Activated T-cell treated with anti-CD3 and anti-CD28 coated beads for 1 hour (primary cell): ENCODE measurements at places on chromosomes 12 and 14.

- DNase-seq, result no peak
Observed at GRCh38 chr12:92485351-92486348, 217.1 kb upstream of the PLEKHG7 start.

GRCh38 chr12:42982828-42983227 is 393.3 kb upstream of the PRICKLE1 start:
- no peak for DNase-seq

DNA sequence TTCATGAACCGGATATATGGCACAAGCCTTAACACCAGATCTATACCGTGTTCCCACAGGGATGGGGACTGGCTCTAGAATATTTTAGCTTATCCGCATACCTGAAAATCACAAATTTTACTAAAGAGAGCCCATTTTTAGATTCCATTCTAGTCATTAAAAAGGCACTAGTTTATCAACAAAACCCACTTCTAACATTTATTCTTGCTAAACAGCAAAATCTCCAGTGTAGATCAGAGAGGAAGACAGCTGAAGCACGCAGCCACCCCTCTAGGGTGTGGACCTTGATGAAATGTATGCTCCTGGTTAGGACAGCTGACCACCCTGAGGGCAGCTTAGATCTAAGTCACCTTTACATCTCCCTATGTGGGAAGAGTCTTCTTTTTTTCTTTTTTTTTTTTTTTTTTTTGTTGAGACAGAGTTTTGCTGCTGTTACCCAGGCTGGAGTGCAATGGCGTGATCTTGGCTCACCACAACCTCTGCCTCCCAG is 62.4 kb downstream of the EID3 start:
- DNase-seq, result no peak

DNA sequence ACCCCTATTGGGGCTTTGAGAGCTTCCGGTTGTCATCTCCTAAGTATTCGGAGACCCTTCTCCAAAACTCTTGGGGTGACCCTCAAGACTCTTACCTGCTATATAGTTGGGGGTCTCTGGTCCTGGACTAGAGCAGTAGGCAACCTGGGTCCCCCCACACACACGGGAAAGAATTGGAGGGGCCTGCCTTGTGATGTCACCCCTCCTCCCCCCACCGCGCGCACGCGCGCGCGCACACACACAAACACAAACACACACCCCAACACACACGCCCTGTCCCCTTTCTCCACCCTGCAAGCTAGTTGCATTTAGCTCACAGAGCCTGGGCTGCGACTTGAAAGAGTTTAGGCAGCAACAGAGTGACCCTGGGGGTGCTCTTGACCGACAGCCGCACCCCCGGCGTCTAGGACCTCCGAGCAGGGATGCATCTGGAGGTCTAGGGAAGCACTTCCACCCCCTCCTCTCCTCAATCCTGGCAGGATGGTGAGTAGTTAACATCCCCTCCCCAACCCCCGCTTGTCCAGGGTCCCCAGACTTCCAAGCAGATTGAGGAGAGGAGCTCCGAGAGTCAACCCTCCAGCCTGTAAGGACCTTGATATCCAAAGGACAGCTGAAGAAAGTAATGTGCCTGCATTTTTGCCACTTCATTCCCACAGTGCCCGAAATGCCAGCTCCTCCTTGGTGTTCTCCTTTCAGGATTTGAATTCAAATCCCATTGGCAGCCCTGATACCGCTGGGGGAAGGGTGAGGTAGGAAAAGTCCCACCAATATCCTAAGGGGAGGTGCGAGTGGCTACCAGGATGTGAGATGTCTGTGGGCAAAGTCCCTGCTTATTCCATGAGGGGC is 1.4 kb upstream of the DNAJC14 start:
- DNase-seq, result peak; percentile 44

- DNase-seq, result no peak
Observed at GRCh38 chr12:78726854-78727253, 137.7 kb upstream of the SYT1 start.

DNA sequence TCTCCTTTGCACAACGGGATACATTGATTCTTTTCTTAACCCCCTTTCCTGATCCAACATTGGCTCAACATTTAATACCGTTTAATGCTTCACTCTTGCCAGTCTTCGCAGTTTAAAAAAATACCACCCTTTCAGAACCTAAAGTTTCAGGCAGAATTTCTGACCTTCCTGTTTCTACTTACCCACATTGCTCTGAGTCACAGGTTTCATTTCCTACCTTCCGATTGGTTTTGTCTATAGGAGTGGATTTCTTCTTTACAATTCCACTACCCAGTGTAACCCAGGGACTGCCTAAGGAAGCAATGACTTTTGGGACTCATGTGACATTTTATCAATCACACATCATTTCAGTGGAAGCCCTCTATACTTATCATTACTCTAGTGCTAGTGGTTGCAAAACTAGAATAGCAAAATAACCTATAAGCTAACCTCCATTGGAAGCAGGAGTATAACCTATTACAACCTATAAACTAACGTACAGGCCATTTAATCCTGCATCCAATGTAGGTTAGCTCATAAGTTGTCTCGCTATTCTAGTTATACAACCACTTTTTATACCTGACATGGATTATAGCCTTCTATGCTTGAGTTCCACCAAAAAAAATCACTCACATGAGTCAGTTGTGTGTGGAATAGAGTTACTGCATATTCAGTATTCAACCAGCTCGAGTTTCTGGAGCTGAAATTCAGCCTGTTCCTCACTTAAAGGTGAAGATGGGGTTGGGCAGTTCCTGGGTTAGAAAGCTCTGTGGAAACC is 64.9 kb upstream of the KITLG start:
- no peak for DNase-seq

- DNase-seq, result no peak
Observed at GRCh38 chr12:48441069-48441468, 31.3 kb upstream of the ANP32D start.

DNA sequence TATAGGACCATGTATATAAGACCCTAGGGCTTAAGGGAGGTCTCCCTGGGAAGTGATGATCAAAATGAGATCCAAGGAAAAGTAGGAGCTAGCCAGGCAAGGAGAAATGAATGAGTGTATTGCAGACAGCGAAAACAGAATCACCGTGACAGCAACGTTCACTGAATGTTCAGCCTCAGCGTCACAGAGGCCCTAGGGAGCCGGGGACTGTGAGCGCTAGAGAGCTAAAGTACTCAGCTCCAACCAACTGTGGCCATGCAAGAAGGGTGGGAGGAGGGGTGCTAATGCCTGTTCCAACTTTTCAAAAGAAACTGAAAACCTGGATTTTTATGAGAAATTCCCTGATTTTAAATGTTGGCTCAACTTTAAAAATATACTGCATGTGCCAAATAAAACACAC is 105.5 kb upstream of the CCND2 start:
- DNase-seq, result no peak

DNA sequence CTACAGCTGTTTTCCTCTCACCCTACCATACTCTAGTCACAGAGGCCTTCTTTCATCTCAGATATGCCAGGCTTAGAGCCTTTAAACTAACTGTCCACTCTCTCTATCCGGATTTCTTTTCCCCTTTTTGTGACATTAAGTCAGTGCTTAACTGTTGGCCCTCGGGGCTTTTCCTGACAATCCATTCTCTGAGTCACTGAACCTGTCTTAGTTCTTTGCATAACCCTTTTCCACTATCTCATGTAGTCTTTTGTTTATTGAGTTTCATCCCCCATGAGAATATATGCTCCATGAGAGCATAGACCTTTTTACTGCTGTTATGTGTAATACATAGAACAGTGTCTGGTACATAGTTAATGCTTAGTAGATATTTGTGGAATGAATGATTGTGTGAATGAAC is 68.7 kb downstream of the PLEKHA5 start:
- DNase-seq, result no peak

DNA sequence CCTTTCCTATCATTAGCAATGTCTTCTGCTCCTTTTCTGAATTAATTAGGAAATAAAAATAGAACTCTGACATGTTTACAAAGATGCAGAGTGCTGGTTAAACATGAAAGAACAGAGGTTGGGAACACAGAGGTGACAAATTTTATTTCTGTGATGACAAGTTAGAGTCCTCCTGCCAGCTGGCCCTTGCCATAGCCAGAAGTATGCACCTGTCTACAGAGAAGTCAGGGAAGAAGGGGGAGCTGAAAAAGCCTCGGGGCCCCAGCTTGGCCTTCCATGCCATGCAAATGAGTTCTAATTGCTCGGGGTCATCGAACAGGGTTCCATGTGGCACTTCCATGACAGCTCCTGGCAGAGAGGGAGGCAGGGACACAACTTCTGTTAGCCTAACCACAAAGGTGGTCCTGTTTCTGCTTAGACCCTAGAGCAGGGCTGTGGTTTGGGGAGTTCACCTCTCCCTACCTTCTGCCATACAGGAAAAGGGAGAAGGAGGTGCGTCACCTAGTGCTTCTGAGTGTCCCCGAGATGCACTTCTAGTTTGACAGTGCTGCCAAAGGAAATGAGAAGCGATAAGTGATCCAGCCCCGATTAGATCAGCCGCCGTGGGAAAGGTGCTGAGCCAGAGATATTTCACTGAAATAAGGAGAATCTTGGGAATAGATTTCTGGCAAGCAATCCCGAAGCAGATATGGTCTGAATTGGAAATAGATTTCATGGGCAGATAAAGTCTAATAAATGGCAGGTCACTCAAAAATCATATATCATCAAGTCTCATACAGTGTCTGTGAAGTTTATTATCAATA is 155.8 kb upstream of the FOXN3 start:
- no peak for DNase-seq

GRCh38 chr12:49662998-49663843 is 39.9 kb downstream of the PRPF40B start:
- peak; percentile 56 for DNase-seq

- no peak for DNase-seq
Observed at GRCh38 chr12:88325076-88325815, 183.1 kb downstream of the TMTC3 start.

- DNase-seq, result no peak
Observed at GRCh38 chr12:8917751-8918150, 3.4 kb downstream of the PHC1 start.

DNA sequence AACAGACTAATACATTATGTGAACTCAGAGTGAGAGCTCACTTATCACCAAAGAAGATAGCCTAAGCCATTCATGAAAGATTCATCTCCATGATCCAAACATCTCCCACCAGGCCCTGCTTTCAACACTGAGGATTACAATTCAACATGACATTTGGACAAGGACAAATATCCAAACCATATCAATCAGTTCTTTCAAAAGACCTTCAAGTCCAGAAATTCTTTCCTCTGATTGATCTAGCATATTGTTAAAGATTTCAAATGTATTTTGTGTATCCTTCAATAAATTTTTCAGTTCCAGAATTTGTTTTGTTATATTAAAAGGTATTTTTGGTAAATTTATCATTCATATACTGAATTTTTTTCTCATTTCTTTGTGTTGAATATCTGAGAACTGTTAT is 1055.8 kb downstream of the SLC6A15 start:
- no peak for DNase-seq

DNA sequence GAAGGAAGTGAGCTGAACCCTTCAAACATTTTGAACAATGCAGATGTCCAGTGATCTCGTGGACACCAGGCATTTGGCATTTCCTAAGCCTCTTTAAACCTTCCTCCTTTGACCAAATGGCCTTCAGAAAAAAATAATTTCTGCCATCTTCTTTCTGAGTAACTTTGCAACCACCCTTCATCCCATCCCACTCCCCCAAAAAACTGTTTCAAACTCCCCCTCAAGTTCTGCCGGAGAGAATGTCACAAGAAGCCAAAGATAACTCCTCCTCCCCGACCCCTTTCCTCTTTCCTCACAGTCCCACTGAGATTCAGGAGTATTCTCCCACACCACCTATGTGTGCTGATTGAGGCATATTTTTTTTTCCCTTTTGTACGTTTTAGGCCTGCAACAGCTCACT is 1.7 kb downstream of the KSR2 start:
- no peak for DNase-seq

GRCh38 chr14:38255408-38255672 is 553 bp downstream of the CLEC14A start:
- DNase-seq, result no peak

DNA sequence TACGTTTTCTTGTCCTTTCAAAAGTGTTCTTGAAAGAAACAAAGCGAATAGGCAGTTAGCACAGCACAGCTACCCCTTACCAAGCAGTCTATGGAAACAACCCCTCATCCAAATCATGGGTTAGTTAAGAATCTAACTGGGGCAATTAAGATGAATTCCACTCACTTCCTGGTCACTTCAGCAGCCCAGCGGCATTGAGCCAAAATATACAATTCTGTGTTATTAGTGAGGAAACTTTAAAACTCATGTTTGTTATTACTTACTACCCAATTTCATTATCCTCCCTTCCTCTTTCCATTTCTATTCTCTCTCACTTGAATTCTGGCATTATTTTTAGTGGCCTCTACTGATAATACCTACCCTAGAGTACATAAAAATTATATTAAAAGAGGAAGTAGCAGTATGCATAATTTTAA is 121.4 kb downstream of the PPHLN1 start:
- no peak for DNase-seq

DNA sequence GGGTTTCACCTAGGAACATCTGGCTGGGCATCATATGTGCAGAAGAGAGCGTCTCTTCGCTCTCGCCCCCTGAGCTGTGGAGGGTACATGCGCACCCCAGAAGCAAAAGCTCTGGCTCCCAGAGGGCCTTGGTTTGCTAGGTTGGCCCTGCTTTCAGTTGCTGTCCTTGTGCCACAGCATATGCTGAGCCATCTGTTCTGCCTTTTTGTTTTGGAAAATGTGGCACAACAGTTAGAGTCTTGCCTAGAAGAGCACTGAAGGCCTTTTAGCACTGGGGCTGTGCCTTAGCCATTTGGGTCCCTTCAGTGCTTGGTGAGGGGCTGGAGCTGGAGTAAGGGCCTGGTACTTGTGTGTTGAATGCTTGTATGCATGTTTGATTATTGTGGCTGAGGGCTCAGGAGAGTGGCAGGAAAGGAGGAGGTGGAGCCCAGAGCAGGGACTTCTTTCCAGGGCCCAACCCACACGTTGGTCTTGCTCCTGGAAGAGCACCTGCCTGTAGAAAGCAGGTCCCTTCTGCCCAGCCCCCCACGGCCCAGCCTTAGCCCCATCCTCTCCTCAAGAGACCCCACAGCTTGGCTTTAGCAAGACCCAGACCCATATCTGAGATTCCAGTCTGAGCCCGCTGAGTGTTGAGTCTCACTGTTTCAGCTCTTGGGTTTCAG is 113.7 kb downstream of the SLC25A47 start:
- no peak for DNase-seq

GRCh38 chr14:95507174-95507573 is 9.3 kb downstream of the SYNE3 start:
- DNase-seq, result no peak

GRCh38 chr14:79573486-79573885 is 637.8 kb downstream of the DIO2 start:
- no peak for DNase-seq

DNA sequence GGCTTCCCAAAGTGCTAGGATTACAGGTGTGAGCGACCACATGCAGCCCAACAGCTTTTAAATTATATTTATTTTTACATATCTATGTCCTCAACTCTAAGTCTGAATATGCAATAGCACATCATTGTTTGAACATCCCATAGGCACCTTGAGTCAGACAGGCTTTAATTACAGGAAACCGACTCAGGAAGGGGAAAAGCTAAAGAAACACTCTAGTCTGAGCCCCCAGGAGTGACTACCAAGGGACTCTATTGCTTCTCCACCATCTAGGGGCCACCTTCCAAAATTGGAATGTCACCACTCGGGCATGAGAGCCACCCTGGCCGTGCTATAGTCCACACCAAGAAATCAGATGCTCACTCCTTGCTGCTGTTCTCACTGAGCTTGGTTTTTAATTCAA is 14.0 kb upstream of the MFAP5 start:
- no peak for DNase-seq

- DNase-seq, result no peak
Observed at GRCh38 chr12:132723015-132723763, 12.5 kb downstream of the PGAM5 start.
